Hindlimb muscle (tissue), 1 donor: ENCODE measurements at places on chromosomes 2 and 18. TPM values are rescaled to one million over a fixed set of nuclear protein-coding genes. Genes with fewer than 3 reads are reported as not detected.

Gene TUBA3D
- polyA plus RNA-seq: 0.56 TPM

Gene TNFRSF11A
- polyA plus RNA-seq: 4.7 TPM

Gene HSBP1L1
- 4.1 TPM for polyA plus RNA-seq

Gene FSHR
- 0.81 TPM for polyA plus RNA-seq

Gene ABCB11
- polyA plus RNA-seq: not detected

Gene SAG
- 0.22 TPM for polyA plus RNA-seq

Gene NCOA1
- 132 TPM for polyA plus RNA-seq

Gene PJVK
- 6.8 TPM for polyA plus RNA-seq

Gene RAPH1
- 40.2 TPM for polyA plus RNA-seq

Gene SLC23A3
- polyA plus RNA-seq: 1.1 TPM

Gene DNER
- 1.1 TPM for polyA plus RNA-seq

Gene IGFBP5
- 548 TPM for polyA plus RNA-seq

Gene ABCG8
- 0.10 TPM for polyA plus RNA-seq
